Hypothalamus (tissue), 51 donors: ENCODE measurements at places on chromosomes 12 and 14.

- DNase-seq = no peak
Observed at GRCh38 chr12:118398940-118399339, 22.6 kb downstream of the SUDS3 start.

GRCh38 chr12:46493150-46493833, 120.7 kb upstream of the SLC38A2 start:
- no peak for DNase-seq

DNA sequence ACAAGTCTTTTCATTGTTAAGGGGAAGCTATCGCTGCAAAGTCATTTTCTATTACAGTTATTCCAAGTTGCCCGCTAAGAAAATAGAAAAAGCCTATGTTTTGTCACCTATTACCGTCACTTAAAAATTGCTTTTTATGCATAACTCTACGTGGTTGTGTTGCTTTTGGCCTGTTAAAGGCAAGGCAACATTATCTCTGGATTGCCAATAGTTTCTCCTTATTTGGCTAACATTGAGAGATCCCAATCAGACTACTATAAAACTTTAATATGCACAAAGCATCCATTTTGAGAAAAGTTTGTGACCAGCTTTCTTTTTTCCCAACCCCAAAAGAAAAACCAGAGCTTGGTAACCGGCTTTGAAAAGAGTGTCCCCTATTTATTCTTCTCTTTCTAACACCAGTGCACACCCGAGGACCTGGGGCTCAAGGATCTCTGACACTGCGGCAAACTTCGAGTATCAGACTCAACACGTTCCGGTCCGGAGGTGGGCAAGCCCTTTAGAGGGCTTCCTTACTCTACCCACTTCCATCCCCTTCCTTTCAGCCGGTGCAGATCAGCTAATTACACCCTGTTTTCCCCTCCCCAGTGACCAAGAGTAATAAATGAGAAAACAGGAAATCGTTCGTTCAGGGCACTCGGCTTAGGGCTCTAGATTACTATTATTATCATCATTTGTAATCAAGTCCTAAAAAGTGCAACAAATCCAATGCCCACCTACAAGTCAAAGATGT, 1.2 kb downstream of the PPP1R12A start:
- DNase-seq = no peak

GRCh38 chr14:74434294-74434693, 8.3 kb upstream of the SYNDIG1L start:
- no peak for DNase-seq

GRCh38 chr12:29158115-29158763, 9.2 kb downstream of the FAR2 start:
- DNase-seq = no peak

DNA sequence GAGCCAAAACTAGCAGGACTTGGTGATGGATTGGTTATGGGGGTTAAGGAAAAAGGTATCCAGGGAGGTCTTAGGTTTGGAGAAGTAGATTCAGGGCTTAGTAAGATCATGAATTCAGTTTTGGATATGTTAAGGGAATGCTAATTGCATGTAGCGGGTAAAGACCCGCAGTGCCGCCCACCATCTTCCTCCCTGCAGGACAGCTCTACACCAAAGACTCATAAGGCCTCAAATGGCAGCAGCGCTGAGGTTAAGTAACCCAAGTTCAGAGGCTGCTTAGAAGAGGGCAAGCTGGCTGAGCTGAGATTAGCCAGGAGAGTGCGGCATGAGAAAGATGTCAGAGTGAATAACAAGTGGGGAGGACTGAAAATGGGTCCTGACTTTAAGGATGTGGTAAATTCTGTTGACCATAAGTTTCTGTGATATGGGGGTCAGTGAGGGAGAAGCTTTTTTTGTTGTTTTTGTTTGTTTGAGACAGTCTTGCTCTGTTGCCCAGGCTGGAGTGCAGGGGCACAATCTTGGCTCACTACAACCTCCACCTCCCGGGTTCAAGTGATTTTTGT, 26.2 kb downstream of the RAD9B start:
- no peak for DNase-seq

- no peak for DNase-seq
Observed at GRCh38 chr14:54665946-54666345, 99.0 kb downstream of the SAMD4A start.

DNA sequence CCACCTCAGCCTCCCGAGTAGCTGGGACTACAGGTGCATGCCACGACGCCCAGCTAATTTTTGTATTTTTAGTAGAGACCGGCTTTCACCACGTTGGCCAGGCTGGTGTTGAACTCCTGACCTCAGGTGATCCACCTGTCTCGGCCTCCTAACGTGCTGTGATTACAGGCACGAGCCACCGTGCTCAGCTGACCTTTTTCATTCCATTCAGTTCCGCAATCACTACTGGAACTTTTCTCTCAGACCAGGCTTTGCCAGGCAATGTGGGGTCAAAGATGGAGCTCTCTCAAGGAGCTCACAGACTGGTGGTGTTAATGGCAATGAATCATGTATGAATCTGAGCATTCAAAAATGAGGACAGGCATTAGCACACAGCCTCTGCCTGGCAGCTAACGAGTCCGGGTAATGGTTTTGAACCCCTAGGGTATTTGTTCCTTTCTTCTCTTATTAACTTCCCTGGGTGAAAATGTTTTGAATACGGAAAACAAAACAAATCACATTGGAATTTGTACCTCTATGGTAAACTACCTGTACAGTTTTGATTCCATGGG, 9.4 kb upstream of the TCHP start:
- DNase-seq = no peak
